ENCODE measurements at places on chromosomes 6 and 20.

DNA sequence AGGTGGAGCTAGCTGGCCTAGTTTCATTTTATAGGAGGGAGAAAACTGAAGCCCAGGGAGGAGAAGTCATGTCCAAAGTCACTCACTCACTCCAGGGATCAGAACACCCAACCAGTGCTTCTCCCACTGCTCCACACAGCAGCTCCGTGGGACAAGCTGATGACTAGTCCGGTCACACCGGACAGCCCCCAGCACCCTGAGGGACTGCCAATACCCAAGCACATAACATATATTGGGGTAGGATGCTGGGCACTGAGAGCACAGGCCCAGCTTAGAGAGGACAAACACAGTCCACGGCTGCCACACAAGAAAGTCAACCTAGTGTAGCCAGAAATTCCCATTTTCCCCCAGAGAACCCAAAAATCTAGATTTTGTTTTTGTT is 5.7 kb downstream of the RRBP1 start:
- no peak for DNase-seq

- no peak for DNase-seq
Measured at GRCh38 chr6:52162940-52163908, 23.0 kb upstream of the IL17A start.

DNA sequence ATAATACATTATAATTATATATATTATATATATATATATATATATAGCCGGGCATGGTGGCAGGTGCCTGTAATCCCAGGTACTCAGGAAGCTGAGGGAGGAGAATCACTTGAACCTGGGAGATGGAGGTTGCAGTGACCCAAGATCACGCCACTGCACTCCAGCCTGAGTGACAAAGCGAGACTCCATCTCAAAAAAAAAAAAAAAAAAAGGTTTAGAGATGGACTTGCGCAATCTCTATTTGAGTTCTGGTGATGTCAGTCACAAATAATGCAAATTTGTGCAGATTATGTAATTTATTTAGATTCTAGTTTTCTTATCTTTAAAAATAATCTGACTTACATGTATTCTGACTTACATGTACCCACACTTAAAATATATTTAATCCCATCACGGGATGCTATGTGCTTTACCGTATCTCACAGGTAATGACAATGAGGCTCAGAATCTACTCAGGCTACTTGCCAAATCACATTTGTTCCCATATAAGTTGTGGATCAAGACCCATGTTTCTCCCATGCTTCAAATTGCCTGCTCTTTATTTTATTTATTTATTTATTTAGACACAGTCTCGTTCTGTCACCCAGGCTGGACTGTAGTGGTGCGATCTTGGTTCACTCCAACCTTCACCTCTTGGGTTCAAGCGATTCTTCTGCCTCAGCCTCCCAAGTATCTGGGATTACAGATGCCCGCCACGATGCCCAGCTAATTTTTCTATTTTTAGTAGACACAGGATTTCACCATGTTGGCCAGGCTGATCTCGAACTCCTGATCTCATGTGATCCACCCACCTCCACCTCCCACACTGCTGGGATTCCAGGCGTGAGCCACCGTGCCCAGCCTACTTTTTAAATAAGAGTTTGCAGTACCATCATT is 7.6 kb upstream of the UST start:
- no peak for DNase-seq

DNA sequence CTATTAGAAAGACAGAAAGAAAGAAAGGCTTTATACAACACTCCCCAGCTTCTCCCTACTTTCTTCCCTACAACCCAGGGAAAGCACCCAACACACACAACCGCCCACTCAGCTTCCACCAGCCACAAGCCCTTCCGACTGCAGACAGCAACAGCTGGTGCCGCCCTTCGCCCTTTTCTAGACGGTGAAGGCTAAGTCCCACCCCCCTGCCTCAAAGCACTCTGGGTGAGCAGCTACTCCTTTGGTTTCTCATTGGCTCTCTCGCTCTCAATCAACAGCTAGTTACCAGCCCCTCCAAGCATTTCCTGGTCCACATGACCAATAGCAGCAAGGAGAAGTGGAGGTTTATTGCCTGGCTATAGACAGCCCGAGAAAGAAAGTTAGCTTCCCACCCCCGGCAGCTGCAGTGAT is 230.1 kb upstream of the MOCS1 start:
- no peak for DNase-seq

DNA sequence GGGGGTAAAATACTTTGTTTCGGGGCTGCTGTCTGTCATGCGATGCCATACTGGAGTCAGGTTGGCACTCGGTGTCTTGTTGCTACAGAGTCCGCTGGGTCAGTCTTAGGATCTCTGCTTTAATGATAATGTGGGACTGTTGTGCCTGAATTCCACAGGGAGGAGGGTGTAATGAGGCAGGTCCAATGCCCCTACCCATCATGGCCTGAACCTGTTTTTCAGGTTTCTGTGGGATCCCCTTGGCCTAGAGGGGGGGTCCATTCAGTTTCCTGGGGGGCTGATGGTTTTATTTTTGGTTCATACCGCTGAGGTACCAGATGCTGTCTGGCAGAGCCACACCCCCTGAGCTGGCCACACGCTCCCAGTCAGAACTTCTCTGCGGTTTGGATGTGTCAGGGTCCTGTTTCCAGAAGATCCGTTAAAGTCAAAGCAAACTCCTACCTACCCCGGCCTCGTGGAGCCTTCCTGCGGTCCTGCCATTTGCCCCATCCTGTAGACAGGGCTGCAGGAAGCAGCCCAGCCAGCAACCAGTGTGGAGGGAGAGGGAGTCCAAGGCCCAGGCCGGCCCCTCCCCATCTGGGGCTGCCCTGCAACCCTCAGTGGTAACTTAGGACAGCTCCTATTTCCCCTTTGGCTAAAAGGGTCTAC is 69.7 kb downstream of the TCP11 start:
- no peak for DNase-seq

DNA sequence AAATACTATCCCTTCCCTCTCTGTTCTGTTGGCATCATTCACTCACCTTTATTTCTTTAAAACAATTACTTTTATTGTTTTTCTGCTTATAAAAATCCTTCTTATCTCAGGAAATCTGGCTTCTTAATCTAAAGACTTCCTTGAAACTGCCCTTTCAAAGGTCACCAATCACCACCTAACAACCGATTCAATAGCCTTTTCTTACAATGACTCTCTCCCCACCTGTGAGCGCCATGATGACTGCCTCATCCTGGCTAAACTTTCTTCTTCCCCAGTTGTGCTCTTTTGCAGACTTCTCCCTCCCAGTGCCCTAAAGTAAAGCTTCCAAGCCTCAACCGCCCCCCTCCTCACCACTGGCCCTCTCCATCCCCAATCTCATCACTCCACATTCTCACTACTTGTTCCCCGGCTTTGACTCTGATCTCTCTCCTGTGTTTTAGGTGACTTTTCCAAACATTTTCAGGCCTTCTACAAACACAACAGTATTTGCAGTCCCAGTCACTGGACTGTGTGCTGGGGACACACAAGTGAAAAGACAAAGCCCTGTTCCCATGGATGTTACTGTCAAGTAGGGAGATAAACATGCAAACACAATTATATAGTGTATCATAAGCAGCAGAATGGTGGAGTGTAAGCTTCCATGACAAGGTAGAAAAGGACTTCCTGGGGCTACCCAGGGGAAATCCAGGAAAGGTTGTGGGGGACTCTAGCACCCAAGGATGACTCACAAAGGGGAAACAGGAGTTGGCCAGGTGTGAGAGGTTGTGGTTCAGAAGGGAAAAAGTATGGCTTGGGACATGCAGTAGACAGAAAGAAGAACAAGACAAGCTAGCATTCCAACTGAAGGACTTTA is 12.8 kb downstream of the NHSL1 start:
- no peak for DNase-seq

GRCh38 chr6:11964729-11965335 is 47.3 kb upstream of the HIVEP1 start:
- no peak for DNase-seq
